ENCODE measurements at places on chromosomes 6 and 20.

GRCh38 chr6:111692327-111693164 lies 86.9 kb upstream of the TRAF3IP2 start:
- DNase-seq, result no peak

DNA sequence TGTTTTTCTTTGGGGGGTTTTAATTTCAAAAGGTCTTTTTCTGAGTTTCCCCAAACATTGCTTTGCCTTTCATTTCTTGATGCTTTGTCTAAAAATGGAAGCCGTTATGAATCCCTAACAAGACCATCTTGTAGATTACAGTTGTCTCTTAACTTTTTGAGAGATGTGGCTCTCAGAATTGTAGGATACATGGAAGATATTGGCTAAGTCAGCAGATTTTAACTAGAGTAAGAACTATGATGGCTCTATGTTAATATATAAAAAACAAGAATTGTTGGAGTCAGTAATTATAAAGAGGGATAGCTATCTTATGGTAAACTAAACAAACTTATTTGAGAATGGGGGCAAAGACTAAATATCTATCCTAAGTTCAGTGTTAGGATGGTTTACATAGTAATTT lies 96.6 kb upstream of the HS3ST5 start:
- DNase-seq, result no peak

DNA sequence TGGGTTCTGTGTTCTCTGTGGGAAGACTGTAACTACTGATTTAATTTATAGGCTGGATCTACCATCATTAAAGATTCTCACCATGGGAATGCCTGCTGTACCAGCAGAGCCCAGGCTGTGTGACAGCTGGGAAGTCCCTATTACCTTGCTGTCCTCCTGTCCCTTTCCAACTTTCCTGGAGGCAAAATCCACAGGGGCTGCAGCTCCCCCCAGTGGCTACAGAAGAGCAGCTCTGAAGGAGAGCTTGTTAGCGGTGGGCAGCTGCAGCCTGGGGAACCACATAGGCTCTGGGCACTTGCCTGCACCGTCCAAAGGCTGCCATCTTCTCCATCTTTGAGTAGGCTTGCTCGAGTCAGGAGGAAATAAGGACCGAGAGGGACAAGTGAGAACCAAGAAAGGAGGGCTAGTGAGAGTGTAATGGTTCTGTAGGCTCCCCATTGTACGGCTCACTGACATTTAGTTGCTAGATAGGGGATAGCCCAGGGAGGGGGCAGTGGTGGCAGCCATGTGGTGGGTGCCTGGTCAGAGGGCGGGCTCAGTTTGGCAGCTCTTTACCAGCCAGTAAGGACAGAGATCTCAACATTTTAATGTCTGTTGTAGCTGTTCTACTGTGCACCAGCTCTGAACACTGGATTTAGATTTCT lies 155.1 kb upstream of the MLIP start:
- no peak for DNase-seq

DNA sequence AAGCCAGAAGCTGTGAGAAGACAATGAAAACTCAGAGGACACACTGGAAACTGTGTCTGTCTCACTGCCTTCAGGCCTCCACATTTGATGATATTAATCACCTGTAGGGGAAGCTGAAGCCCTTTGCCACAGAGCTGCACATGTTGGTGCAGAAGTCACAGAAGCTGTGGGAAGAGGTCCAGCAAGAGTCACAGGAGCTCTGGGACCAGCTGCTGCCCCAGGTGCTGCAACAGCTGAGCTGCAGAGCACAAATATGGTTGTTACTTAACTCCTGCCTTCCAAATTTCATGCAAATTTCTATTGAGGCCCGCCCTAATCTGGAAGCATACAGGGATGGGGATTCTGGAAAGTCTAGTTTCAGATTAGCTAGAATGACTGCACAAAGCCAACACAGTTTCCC lies 169.3 kb downstream of the OGFRL1 start:
- DNase-seq, result no peak

DNA sequence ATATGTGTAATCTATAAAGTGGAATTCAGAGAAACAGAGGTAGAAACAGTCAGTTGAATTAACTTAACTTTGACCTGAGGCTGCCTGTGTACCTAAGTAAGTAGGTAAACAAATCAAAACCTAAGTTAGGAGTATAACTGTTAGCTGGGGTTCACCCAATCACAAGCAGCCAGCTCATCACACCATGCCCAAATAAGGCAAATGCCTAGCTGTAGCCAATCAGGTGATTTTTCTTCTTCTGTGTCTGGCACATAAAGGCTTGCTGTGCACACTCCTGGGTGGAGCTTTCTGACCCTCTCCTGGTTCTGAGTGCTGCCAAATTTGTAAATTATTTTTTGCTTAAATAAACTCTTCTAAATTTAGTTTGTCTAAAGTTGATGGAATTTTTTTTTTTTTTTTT lies 54.7 kb upstream of the TRIM39 start:
- DNase-seq, result no peak

DNA sequence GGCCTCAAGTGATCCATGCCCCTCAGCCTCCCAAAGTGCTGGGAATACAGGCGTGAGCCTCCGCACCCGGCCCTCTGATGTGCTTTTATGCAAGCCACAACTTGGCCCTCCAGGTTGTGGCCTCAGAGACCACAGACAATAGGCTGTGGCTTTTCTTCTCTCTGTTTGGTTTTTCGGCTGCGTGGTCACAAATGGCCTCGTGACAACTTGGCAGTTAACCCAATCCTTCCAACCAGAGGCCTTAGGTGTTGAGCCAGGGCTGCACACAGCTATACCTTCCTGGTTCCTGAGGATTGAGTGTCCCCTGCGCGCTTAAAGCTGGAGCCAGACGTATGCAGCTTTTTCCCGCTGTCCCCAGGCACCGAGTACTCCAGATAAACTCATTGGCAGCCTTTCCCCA lies 6.3 kb upstream of the TGM3 start:
- no peak for DNase-seq

DNA sequence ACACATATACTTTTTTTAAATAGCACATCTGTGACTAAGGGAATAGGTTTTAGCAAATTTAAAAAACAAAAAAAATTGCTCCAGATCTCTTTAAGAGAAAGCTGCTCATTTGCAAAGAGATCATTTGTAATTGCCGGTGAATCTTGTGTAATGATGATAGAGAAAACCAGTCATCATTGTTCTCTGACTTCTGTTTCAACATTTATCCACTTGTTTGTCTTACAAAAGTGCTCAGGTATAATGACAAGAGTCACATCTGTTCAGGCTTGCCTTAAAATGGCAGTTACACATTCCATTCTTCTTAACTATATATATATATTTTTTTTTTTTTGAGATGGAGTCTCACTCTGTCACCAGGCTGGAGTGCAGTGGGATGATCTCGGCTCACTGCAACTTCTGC lies 165.2 kb downstream of the AIG1 start:
- no peak for DNase-seq

DNA sequence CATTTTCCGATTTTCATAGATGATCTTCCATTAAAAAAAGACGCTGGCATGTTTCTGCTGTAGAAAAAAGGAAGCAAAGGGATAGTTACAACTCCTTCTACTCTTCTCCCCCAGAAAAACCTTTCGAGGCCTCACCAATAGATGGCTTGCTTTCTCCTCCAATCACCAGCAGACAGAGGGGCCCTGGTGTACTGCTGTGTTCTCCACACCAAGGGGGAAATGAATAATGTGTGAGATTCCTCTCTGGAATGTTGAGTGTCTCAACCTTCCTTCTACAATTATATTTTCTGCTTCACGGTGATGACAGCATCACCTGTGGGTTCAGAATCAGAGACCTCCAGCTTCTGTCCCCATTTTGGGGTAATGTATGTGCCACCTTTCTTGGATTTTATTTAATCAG lies 185.7 kb upstream of the FLRT3 start:
- no peak for DNase-seq

GRCh38 chr6:77373955-77374354 lies 89.3 kb downstream of the HTR1B start:
- DNase-seq, result no peak

GRCh38 chr6:41289815-41290214 lies 3.3 kb upstream of the TREM1 start:
- DNase-seq, result no peak

GRCh38 chr6:107668743-107669474 lies 155.2 kb downstream of the SCML4 start:
- DNase-seq, result peak; percentile 40

GRCh38 chr6:53361549-53362031 lies 12.8 kb upstream of the ELOVL5 start:
- peak; percentile 21 for DNase-seq

DNA sequence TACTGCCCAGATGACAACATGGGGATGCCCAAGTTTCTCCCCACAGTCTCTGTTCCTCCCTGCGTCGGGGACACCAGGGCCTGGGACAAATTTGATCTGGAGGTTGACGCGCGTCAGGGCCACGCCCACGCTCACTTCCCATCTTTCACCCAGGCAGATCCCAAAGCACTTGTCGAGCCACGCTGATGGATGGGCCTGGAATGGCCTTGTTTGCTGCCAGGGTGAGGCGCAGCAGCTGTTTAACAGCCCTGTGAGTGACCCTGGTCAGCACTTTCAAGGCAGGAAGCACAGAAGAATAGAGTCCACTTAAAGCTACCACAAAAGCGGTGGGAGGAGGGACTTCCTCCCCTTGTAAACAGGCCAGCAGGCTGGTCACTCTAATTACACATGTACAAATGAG lies 324.7 kb upstream of the JARID2 start:
- no peak for DNase-seq

- DNase-seq, result no peak
Measured at GRCh38 chr6:14896475-14896874, 349.4 kb upstream of the JARID2 start.
